ENCODE measurements at places on chromosomes 12 and 14. TPM values are rescaled to one million over a fixed set of nuclear protein-coding genes. Genes with fewer than 3 reads are reported as not detected.
A peak's percentile ranks its signal among the peaks of the same experiment; 100 is the strongest.

DNA sequence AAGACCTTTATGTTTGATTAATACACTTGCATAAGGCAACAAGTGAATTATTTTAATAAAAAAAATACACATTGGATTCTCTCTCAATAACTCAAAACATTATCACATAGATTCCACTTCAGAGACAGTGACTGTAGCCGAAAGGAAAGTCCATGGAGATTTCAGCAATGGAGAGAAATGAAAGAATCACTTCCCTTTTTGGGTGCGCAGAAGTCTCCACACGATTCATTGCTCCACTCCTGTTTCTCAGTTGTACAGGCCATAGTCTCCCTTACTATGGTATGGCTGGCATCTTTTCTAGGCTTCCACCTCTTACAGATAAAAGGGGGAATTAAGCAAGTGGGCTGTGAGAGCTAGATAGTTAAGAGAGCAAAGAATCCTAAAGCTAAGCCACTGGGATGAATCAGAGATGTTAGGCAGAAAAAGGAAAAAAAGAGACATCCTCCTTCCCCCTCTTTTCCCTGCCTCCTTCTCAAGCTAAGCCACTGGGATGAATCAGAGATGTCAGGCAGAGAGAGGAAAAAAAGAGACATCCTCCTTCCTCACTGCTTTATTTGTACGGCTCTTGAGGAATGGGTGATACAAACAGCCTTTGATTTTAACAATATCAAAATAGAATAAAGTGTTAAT is 16.3 kb downstream of the ST8SIA1 start:
- DNase-seq: no peak

DNA sequence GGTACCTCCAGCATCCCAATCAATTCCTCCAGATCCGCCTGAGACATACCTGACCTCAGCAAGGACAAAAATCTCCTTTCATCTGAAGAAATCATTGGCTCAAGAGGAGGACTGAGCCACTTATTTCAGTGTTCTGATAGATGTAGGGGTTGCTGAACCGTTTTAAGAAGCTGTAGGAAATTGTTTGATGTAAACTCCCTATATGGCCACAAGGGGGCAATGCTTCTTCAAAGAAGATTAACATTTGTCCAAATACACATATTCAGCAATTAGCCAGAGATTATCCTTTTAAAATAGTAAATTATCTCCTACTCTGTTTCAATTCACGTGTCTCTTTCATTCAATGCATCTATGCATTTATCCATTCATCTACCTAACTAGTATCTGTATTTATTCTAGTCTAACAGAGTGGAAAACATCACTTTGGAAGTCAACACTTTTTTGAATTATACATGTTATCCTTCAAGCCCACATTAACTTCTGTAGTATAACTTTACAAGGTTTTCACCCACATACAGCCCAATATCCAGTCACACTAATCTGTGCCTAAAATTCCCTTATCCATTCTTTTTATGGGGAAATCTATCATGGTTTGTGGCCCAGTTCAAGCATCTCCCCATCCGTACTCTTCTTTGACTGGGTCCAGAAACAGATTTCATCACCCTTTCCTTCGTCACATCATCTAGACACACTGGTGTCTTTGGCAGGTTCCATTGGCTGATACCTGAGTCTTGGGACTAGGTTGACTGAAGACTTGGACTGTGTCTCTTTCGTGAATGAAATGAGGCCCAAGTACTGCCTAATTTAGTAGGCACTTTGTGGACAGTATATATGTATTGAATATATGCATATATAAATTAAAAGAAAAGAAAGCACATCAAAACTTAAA is 411.0 kb upstream of the OR4E1 start:
- DNase-seq: no peak

DNA sequence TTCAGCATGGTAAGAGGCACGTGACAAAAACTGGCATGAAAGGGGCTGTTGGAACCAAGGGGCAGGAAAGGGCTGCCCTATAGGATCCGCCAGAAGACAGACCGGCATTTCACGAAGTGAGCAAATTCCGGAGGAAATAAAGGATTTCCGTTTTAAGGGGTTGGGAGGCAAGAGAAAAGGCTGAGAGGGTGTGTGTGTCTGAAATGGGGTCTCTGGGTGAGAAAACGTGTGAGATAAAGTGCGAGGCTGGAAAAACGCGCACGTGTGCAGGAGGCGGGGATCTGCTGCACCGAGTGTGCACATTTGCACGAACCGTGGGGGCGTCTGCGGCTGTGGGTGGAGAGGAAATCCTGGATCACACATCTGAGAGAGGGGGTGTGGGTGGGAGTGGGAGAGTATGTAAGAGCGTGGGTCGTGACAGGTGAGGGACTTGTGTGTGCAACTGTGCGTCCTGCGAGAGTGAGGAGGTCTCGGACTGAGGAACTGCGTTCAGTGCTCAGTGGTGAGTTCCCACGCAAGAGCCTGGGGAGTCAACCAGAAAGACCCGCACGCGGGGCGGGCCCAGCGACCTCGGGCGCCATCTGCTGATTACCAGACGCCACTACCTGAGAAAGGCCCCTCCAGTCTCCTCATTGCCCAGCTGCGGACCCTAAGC is 37.0 kb upstream of the P2RX7 start:
- peak; percentile 84 for DNase-seq

- DNase-seq: no peak
Observed at GRCh38 chr12:108812324-108812723, 45.1 kb downstream of the SSH1 start.

DNA sequence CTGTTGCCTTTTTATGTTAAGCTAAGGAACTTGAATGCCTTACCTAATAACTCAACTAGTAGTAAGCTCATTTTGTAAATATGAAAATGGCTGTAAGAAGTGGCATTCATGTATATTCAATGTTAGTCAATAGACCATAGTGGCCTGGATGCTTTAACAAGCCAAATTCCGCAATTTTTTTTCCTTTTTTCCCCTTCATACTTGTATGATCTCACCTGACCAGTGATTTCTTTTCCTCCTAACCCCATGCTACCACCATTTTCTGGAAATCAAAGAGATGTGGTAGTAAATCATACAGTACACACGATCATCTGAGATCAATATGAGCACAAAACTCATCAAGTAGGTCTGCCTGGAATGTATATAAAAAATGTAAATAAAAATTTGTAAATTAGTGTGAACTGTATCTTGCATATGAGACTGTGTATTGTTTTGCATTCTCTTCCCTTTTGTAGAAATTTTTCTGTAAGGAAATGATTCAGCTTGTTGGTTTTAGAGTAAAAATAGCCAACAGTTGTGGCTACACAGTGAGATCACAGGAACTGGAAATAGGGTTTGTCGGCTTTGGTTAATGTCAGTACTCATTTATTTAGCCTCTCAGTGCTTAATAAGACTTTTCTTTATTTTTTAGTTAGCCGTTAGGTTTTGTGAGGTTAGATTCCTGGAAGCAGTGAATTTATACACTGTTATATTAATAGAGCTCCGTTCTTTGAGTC is 62.5 kb downstream of the ETNK1 start:
- DNase-seq: no peak

- no peak for DNase-seq
Observed at GRCh38 chr12:4918950-4919660, 9.4 kb downstream of the KCNA1 start.

GRCh38 chr14:103692871-103693270 is 22.4 kb downstream of the XRCC3 start:
- no peak for DNase-seq

The TAS2R30 gene
- 3.9 TPM for total RNA-seq

The SMCO3 gene
- 0.68 TPM for total RNA-seq

The CYP46A1 gene
- 0.62 TPM for total RNA-seq

The ASCL1 gene
- 0.15 TPM for total RNA-seq

Data from lower lobe of right lung (tissue), 2 donors.